Upper lobe of right lung (tissue), 1 donor: ENCODE measurements at places on chromosomes 4 and X.
A peak's percentile ranks its signal among the peaks of the same experiment; 100 is the strongest.

GRCh38 chr4:6104541-6105130 is 86.4 kb upstream of the C4orf50 start:
- no peak for DNase-seq

DNA sequence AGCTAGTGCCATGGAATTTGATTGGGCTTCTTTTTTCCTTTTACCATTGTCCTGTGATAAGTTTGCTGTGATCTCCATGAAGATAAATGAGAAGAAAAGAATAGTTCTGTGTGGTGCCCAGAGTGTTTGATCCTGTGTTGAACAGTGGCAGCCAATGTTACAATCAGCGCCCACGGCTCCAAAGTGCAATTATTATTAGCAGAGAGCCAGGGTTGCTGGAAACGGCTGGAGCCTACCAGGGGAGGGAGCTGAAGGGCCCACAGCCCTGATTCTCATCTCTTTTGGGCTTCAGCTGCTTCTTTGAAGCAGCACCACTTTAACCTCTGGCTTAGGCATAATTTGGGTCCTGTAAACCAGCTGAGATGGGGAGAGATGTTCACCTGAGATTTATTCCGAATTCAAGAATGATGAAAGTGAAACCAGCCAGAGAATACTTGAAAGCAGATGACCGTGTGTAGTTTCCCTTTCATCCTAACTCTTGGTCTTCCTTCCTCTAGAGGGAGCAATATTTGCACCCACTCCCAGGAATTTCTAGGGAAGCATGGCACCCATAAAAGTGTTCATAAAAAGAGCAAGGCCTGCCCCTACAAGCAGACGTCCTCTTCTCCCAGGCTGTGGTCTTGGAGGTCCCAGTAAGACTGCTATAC is 298.3 kb downstream of the EVC2 start:
- DNase-seq = no peak

GRCh38 chr4:112519689-112520597 is 4.0 kb upstream of the NEUROG2 start:
- no peak for DNase-seq

DNA sequence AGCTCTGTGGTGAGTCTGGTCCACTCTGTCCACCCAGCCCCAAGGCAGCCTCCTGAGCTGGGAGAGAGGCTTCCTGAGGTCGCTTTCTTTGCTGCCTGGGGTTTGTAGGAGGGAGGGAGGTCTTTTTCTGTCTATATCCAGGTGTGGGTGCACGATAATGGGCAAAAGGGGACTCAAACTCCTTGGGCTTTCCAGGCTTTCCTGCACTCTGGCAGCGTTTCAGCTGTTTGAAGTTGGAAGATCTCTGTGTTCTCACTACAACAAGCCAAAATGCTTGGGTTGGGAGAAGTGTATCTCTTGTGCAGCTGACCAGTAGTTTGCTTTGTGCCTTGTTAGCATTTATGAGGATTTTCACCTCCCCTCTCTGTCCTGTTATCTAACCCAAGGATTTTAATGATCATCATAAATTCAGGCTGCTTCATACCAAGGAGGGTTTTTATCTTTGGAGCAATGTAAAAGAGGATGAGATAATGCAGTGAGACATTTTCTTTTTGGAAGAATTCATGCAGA is 126.3 kb downstream of the REPS2 start:
- DNase-seq = no peak

DNA sequence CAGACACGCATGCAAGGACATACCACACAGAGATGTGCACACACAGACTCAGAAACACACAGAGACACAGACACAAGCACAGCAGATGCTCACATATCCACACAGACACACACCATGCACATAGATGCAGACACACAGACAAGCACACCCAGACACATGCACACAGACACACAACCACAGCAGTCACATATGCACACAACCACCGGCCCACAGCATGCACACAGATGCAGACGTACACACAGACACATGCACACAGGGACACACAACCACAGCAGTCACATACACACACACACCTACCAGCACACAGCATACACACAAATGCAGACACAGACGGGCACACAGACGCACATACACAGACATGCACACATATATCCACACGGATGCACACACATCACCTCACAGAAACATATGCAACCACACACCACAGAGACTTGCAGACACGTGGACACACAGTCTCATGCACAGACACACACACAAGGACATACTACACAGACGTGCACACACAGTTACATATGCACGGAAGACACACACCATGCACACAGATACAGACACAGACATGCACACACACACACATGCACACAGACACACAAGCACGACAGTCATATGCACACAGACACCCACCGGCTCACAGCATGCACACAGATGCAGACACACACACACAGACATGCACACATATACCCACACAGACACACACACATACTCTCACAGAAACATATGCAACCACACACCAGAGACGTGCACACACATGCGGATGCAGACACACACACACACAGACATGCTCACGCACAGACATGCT is 25.2 kb upstream of the SLC25A6 start:
- DNase-seq = peak; percentile 22

GRCh38 chr4:85610450-85610849 is 135.5 kb downstream of the ARHGAP24 start:
- DNase-seq = no peak

GRCh38 chr4:30462445-30463090 is 257.6 kb upstream of the PCDH7 start:
- no peak for DNase-seq

GRCh38 chr4:108731006-108731405 is 31.8 kb downstream of the ETNPPL start:
- DNase-seq = no peak

GRCh38 chr4:124060261-124060918 is 652.1 kb downstream of the ANKRD50 start:
- no peak for DNase-seq

DNA sequence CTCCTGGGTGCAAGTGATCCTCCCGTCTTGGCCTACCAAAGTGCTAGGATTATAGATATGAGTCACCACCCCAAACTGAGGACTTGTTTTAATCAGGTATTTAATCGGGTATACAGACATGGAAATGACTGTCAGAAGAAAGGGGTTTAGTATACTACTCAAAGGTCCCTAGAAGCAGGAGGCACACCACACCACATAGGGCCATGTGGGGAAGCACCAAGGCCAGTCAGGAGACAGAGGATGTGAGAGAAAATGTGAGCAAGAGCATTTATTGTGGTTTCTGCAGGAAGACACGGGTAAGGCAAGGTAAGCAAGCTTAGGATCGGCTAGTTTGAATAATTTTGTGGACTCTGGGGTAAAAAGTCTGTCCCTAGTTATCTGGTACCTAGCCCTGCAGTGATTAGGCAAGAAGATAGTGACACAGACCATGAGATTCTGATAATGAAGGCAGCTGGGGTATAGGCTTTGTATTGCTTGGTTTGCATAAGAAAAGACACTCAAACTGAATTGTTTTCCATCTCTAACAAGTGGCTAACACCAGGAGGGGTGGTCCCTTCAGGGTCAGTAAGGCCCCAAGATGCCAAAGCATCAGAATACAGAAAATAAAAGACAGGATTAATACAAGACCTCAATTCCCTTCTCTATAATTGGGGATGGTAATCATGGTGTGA is 408.8 kb upstream of the F9 start:
- DNase-seq = no peak
